ENCODE measurements at places on chromosomes 6 and 20. TPM values are rescaled to one million over a fixed set of nuclear protein-coding genes. Genes with fewer than 3 reads are reported as not detected.

GRCh38 chr6:123802351-123802696, 1.3 kb upstream of the NKAIN2 start:
- peak; percentile 22 for ATAC-seq

- no peak for ATAC-seq
Observed at GRCh38 chr6:108847738-108848115, 495 bp upstream of the ARMC2 start.

- no peak for ATAC-seq
Observed at GRCh38 chr6:47230579-47230978, 79.1 kb downstream of the TNFRSF21 start.

DNA sequence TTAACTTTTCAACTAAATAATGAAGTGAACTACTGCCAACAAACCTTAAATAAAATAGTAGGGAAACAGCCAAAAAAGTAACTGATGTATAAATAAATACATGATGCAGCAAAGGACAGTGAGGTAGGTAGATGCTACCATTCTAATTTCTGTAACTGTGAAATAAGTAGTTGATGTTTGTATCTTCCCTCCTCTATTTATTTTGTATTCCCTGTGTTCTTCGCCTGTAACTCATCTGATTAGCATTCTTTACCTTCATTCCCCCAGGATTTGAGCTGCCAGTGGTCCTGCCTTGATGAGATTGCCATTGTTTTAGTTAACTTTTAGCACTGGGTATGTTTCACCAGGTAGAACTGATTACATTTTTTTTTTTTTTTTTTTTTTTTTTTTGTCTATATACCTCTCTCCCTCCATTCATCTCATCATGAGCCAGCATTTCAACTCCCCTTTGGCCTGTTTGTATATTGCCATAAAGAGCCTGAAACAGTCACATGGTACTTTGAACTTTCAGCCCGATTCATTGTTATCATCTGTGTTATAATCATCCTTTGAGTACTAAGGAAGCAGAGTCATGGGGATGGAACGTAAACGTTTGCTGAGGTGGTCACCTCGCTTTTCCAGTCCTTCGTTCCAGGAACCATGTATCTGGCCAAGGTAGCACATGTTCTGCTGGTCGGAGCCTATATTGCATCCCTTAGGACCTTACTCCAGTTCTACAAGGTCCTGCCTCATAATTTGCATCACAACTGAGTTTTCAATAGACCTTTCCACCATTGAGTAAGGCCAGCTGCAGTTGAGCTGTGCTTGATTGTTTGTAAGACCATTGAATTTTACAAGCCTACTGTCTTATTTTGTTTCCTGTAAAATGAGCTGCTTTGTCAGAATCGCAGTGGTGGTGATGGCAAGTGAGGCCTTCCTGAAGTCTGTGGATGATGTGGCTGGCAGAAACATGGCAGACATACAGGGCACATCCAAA, 107.6 kb downstream of the JAG1 start:
- no peak for ATAC-seq

- ATAC-seq: no peak
Observed at GRCh38 chr6:25670208-25670607, 18.2 kb downstream of the SCGN start.

DNA sequence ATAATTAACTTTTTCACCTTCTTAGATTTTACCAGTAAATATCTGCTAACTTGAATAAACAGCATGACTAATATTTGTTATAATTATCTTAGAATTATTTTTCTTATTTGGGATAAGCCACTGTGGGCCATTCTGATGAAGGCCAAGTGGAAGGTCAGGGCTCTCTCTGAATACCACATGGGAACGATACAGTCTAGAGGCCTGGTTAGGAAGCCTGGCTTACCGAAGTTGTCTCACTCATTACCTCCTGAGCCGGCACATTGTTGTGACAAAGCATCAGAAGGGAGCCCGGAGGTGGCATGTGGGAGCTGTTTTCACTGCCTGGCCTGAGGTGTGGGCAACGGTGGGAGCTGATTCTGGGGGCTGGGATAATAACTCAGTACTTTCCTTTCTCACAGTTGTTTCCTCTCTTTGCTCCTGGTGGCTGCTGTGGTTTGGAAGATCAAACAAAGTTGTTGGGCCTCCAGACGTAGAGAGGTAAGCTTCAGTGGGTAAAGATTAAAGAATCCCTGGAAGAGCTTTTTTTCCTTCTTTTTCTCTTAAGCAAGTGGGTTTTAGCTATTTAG, 29.2 kb downstream of the GFRA4 start:
- ATAC-seq: no peak

The DCBLD1 gene
- total RNA-seq: 9.5 TPM

The TRIM31 gene
- total RNA-seq: 0.20 TPM

The ENPP5 gene
- 0.44 TPM for total RNA-seq

The GLP1R gene
- total RNA-seq: 0.08 TPM

The TRIM40 gene
- not detected for total RNA-seq

The SLC17A3 gene
- not detected for total RNA-seq

The KHDC1 gene
- total RNA-seq: 0.88 TPM
